ENCODE measurements at places on chromosomes 3 and 15.

DNA sequence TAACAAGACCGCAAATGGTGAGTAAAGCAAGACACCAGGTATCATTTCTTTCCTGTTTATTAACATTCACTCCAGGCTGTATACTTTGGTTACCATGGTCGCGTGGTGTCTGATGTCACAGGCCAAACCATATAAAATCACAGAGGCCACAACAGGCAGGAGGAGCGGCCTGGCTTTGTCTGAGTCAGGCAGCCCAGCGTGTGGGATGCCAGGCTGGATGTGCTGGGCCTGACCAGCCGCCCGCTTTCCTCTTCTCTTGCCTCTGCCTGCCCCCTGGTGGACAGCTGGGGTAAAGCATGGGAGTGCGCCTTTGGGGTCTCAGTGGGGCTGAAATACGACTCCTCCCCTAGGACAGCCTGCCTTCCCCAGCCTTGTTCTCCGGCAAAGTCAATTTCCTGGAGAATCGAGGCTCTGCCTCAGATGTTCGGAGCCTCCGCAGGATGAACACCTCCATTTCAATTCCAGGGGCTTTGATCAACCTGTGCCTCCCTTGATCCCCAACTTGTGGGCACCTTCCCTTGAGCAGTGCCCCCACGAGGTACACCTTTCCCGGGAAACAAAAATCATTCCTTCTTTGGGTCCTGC is 78.2 kb downstream of the CCNL1 start:
- DNase-seq: no peak

- no peak for DNase-seq
Observed at GRCh38 chr3:187709155-187709554, 6.8 kb upstream of the RTP2 start.

DNA sequence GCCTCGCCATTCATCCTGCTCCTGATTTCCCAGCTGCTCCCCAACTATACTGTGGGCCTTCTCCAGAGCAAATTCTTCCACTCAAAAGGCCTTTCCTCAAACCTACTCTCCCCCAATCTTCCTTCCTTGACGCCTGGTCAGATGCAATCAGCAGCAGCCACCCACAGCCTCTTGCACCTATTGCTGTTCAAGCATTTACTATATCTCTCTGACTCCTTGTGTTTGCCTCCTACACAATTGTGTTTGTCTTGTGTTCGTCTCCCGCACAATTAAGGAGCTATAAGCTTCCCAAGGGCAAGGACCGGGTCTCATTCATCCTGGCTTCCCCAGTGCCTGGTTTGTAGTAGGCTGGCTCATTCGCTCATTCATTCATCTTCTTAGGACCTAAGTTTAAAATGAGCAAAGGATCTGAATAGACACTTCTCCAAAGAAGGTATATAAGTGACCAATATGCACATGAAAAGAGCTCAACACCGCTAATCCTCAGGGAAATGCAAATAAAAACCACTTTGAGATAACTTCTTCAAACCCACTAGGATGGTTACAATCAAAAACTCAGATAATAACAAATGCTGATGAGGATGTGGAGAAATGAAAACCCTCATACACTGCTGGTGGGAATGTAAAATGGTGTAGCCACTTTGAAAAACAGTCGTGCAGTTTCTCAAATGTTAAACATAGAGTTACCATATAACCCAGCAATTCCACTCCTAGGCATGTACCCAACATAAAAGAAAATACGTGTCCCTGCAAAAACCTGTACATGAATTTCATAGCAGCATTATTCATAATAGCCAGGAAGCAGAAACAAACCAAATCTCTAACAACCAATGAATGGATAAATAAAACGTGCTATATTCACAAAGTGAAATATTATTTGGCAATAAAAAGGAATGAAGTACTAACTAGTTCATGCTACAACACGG is 31.0 kb downstream of the MEGF11 start:
- no peak for DNase-seq

DNA sequence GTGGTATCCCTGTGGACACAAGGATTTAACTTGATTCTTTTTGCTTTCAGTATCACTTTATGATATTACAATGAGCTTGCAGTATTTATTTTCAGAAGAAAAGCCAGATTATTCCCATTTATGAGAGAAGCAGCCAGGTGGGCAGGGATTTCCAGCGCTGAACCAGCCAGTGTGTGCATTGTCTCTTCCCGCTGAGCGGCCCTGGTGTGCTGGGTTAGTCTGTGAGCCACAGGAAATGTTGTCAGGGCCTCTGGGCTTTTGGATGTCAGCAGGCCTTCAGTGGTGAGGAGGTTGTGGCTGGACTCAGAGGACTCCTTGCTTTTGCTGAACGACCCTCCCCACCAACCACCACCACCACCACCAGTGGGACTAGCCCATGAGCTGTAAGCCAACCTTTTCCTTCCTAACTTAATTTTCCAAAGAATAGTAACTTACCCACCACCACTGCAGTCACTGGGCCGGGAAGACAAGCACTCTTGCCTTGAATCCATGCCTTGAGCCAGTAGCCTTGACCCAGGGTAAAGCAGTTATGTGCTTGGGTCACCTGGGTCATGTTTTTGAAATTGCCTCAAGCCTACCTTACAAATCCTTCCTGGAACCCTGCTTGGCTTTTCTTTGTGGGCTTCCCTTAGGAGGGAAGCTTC is 33.1 kb downstream of the FLNB start:
- no peak for DNase-seq

- DNase-seq: no peak
Observed at GRCh38 chr3:139652561-139652960, 25.2 kb downstream of the NMNAT3 start.

DNA sequence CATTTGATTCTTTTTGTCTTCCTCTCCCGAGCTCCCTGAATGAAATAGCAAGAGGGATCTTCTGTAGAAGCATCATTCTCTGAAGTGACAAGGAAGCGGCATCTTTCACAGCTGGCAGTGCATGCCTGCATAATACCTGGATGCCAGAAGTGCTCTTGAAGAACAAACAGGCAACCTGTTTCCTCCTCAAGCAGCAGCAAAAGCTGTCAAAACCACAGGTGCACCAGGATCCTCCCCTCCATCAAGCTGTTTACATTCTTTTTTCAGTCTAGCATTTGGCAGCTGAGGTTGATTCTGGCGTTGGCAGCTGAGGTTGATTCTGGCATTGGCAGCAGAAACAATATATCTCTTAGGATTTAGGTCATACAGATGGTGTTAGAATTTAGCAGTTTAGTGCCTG is 979.0 kb downstream of the TUSC7 start:
- no peak for DNase-seq

GRCh38 chr3:36095238-36095637 is 285.1 kb upstream of the STAC start:
- DNase-seq: no peak

DNA sequence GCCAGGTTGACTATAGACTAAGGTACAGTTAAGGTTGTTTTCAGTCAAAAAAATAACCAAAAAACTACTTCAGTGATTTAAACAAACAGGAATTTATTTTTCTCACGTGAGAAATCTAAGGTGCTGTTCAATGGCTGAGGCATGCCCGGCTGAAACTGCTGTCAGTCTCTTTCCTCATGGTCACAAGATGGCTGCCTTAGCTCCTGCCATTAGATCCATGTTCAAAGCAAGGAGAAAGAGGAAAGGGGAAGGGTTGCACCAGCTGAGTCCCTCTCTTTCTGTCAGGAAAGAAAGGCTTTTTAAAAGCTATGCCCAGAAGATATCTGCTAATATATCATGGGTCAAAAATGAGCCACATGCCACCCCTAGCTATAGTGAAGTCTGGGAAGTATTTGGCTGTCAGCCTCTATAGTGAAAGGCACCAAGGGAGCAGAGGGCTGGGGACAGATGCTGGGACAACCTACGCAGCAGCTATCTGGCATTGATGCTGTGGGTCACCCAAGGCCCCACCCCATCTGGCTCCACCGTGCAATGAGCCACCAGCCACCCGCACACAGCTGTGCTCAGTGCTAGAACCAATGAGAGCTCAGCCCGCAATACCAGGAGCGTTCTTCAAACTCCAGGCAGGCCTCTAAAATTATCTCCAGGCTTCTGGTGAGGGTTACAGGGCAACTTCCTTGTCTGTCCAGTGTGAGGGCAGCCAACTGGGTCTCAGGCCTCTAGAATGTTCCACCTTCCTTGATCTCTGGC is 64.7 kb upstream of the GATA2 start:
- DNase-seq: no peak

DNA sequence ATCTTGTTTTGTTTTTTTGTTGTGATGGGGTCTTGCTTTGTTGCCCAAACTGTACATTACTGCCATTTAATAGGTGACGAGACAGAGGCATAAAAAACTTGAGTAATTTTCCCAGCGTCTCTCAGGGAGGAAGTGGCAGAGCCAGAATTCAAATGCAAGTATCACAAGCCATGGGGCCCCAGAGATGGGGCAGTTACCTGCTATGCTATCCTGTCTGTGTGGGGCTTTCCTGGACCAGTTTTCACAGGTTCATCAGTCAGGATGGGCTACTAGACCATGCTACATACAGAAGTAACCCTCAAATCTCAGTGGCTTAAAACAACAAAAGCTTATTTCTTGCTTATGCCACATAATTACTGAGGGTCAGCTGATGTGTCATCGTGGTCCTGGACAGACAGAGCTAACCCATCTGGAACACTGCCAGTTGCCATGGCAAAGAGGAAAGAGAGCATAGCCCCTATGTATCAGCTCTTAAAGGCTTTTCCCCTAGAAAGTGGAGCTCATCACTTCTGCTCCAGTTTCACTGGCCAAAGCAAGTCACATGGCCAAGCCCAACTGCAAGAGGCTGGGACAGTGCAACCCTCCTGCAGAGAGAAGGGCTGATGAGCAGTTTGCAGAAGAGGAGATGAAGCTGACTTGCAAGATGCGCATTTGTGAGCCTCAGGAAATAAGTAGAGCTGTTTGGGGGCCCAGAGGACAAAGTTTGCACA is 31.7 kb upstream of the SYNM start:
- no peak for DNase-seq

GRCh38 chr3:187669675-187670504 is at the start of gene SST:
TSS of gene SST (minus strand) at chr3:187670394. CDS start at chr3:187670291, 103 bp downstream.
- no peak for DNase-seq

DNA sequence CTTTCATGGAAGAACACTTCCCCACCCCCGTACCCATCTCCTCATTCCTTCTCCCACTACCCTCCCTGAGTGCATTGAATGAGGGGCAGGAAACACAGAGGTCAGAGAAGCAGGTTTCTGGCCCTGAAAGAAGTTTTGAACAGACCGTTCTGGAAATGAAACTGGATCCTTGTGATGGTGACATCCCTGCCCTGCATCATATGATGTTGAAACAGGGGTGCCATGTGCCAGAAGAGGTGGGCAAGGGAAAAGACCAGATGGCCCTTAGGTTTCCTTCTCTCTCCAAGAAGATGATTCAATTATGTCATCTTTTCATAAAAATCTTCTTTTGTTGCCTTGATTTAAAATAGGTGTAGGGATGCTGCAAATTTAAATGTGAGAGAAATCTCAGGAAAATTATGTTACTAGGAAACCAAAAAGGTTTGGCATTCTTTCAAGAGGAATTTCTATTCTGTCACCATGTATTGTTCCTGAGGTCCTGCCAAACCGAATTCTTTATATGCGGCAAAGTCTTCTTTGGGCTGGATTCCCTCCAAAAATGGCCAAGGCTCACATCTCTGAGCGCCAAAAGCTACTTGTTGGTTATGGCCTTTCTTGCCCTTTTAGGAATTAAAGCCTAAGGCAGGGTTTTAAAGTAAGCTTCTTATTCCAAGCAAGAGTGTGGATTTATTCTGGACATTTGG is 19.9 kb upstream of the TNFAIP8L3 start:
- DNase-seq: no peak

DNA sequence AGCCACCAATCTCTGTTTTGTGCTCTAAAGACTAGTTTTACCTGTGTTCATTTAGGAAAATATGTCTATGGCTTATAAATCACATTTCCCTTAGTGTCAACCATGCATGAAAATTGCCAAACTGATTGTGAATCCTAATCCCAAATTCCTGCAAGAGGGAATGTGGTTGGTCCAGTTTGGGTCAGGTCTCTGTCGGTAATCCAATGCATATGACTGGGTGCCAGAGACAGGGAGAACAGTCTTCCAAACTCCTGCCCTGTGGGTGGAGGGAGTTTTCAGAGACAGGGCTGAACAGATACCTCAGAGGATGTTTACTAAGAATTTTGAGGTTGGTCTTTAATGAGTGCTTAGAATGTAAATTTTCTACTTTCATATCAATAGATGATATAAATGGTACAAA is 300.5 kb upstream of the ARL6 start:
- no peak for DNase-seq

DNA sequence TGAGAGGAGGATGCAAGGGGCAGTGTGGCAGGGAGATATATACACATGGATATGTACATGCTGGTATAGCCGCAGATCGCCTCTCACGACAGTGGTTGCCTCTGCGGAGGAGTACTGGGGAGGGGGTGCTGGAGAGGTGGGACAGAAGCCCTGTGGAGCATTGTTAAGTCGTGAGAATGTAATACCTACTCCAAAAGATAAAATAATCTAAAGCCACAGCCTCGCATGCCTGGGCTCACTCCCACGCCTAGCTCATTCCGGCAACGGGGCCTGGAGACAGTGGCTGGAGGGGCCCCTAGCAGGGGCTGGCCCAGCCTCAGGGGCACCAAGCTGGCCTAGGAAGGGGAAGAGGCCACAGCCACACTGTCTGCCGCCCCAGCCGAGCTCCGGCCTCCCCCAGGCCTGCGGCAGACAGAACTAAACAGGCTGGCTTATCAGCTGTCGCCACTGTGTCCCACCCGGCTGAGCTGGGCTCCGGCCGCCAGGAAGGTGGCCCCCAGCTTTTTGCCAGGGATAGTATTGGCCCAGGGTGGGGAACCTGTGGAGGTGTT is 65.1 kb upstream of the LCTL start:
- DNase-seq: no peak

- no peak for DNase-seq
Observed at GRCh38 chr15:35693886-35694285, 147.9 kb upstream of the DPH6 start.

GRCh38 chr15:59931646-59932261 is 72.4 kb upstream of the FOXB1 start:
- no peak for DNase-seq

DNA sequence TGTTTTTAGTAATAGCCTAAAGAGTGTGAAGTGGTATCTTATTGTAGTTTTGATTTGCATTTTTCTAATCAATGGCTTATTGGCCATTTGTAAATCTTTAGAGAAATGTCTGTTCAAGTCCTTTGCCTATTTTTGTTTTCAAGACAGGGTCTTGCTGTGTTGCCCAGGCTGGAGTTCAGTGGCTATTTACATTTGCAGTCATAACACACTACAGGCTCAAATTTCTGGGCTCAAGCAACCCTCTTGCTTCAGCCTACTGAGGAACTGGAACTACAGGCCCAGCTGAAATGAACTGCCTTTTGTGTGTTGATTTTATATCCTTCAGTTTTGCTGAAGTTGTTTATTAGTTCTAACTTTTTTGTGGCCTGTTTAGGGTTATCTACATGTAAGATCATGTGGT is 27.9 kb downstream of the BSN start:
- no peak for DNase-seq
